Activated CD4-positive, alpha-beta T cell treated with anti-CD3 and anti-CD28 coated beads, Interleukin-2, amount 10 ng/mL, durations not matched to agents 24 days and 14 days (primary cell): ENCODE measurements at places on chromosomes 6 and 20.

DNA sequence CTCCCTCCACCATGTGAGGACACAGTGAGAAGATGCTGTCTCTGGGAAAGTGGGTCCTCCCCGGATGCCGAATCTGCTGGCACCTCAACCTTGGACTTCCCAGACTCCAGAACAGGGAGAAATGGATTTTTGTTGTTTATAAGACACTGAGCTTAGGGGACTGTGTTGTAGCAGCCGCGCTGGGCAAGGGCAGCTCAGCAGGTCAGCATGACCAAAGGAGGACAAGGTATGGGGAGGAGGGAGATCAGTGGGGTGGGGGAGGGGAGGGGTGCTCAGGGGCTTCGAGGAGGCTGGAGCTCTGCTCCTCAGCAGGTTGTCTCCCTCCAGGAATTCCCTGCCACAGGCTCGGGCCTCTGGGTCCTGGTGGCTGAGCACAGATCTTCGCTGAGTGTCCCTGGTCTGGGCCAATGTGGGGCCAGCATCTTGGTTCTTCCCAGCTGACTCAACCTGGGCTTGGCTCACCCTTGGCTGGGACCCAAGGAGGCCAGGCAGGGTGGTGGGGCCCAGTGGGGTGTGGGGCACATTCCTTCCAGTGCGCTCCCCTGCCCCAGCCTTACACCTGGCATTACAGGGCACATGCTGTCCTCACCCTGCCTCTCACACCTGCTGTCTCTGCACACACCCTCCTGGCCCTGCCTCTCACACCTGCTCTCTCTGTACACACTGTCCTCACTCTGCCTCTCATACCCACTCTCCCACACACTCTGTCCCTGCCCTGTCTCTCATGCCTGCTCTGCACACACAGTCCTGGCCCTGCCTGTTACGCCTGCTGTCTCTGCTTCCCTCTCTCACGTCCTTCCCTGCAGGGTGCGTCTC, 107.3 kb downstream of the SYCP2 start:
- no peak for DNase-seq

GRCh38 chr6:140360651-140361050, 986.2 kb upstream of the CITED2 start:
- DNase-seq: no peak

DNA sequence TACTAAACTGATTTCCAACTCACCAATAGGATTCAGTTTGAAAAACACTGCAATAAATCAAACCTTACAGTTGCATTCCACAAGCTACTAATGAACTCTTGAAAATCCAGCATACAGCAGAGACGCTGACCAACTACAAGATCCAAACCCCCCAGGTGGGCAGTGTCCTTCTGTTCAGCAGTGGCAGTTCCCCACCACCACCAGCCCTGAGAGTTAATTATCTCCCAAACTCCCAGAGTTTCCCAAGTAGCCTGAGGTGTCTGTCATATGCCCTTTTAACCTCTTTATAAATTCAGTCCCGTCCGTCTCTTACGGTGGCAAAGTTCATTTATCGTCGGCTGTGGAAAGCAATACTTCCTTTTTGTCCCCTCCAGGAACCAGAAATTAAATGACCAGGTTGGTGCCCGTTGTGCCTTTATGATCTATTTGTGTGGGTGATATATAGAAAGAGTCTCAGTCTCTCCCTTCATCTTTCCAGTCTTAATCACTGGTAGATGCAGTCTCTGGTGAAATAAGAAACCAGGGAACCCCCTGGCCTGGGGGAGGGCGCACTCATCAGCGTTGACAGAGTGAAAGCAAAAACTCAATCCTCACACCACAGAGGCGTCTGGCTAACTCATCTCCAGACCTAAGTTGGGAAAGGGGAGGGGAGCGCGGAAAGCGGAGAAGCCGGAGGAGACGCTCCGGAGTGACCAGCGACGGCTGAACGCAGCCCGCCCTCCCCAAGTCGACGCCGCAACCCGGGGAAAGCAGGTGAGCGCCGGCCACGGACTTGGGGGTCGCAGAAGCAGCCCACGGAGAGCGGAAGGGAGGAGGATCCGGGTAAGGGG, 717 bp downstream of the MRPL14 start:
- DNase-seq: peak; percentile 92

DNA sequence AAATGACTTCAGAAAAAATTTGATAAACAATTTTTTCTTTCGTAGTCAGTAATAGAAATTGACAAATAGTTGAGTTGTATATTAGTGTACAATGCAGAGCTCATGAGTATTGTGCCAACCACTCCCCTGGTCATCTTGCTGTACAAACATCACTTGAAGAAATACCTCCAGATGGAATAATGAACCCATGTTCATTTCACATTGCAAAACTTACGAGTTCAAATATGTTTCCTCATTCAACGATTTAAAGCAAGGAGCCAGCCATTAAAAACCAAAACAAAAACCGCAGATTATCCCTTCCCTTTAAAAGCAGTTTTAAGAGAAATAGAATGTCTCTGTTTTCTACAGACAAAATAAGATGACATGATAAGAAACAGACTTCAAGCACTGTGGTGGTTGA, 62.5 kb downstream of the RALGAPA2 start:
- no peak for DNase-seq

DNA sequence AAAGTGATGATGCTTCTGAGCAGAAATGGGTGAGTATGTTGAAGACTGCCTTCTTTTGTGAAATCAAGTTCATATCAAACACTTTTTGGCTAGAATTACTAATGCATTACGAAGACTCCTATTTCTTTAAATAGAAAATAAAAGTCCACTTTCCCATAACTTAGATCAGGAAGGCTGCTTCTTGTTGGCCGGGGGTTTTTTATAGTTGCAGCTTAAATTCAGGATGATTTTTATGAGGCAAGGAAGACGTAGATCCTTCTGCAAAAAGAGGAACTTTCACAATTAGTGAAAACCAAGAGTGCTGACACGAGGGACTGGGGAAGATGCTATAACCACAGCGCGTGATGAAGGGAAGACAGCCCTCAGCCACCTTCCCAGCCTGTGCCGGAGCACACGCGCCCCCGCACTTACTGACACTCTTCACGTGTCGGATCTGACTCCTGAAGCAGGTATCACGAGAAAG, 206.1 kb upstream of the PRDM1 start:
- DNase-seq: peak; percentile 70

DNA sequence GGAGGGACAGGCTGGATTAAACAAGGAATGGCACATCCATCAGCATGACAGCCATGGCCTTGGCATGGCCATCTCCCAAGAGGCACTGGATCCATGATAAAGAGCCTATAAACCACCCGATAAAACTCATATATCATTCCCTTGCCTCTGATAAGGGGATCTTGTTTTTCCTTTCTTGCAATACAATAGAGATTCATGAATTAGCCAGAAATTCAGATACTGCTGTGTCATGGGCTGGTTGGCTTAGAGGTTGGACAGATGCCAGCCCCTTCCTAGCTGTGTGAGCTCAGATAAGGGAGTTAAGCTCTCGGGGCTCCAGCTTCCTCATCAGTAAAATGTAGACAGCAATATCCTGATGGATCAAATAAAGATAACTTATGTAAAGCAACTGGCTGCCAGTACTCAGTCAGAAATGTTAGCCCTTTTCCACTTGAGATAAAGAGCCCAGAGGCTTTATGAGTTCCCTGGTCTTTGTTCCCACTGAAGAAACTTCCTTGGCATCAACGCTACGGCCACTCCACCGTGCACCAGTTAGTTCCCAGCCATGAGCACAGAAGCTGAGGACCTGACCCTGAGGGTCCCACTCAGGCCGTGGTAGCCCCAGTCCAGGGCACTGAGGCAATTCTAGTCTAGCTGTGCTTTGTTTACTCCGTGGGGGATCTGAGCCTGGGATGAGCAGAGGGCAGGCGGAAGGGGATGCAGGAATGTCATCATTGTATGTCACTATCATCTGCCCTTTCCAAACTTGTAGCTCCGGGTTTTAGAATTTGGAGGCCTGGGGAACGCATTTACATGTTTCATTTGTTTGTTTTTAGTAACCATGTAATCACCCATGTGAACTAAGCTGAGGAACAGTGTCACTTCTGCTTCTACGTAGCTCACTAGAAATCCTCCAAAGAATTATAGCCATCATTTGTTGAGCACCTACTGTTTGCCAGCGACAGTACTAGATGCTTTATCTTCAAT, 67.2 kb upstream of the TBC1D7 start:
- no peak for DNase-seq

GRCh38 chr20:62677678-62678077, 31.0 kb upstream of the NTSR1 start:
- no peak for DNase-seq
